ENCODE measurements at places on chromosomes 13 and 19. TPM values are rescaled to one million over a fixed set of nuclear protein-coding genes. Genes with fewer than 3 reads are reported as not detected.

DNA sequence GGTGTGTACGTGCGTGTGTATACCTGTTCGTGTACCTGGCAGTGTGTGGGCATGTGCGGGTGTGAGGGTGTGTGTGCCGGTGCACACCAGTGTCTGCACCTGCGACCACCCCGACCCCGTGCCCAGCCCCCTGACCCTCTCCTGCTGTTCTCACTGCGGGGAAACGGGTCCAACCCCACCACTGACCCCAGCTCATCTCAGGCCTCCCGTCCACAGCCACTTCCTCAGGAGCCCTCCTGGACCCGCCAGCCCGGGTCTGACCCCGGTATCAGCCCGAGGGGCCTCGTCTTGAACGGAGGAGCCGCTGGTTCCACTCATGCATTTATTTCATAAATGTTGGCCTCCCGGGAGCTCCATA is 23.8 kb upstream of the ONECUT3 start:
- DNase-seq: no peak

- DNase-seq: peak; percentile 34
Measured at GRCh38 chr13:74132776-74133656, 1.2 kb downstream of the KLF12 start.

- peak; percentile 97 for DNase-seq
Measured at GRCh38 chr19:17706750-17707181, 12.5 kb upstream of the MAP1S start.

DNA sequence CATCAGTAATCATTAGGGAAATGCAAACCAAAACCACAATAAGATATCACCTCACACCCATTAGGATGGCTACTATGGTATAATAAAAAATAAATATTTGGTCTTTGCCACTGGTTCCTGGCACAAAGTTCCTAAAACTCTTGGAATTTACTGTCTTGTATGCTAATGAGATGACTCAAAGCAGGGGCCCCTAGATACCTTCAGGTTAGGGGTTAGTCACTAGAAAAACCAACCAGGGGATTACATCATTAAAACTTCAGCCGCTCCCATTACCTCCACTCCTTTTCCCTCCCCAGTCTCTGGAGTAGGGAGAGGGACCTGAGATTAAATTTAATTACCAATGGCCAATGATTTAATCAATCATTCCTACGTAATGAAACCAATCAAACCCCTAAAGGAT is 49.6 kb downstream of the THSD1 start:
- DNase-seq: no peak

DNA sequence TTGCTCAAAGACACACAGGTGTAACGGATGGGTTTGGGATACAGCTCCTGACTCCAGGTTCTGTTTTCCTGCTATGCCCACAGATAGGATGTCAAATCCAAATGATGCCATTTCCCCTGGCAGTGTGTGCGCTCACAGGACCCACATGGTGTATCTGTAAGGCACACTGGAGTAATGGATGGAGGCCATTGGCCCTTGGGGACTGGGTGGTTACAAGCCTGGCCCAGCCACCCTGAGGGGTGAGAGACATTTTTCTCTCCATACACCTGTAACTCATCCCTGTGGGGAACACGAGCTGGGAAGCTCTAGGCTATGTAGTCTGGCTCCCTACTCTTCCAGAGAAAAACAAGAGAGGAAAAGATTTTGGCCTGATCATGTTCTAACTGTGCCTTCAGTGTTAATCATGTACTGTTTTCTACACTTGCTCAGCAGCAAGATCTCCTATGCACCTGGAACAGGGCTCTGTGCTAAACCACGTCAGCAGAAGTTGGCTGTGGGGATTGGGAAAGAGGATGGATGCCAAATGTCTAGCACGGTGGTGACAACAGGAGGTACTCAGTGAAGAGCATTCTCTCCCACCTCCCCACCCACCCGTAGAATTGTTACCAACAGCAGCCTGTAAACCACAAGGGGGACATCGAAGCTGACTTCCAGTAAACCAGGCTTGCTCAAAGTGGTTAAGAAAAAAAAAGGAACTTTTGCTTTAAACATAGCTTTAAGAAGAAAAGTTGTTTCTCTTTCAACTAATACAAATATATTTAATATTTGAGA is 237.0 kb downstream of the LACC1 start:
- DNase-seq: no peak

DNA sequence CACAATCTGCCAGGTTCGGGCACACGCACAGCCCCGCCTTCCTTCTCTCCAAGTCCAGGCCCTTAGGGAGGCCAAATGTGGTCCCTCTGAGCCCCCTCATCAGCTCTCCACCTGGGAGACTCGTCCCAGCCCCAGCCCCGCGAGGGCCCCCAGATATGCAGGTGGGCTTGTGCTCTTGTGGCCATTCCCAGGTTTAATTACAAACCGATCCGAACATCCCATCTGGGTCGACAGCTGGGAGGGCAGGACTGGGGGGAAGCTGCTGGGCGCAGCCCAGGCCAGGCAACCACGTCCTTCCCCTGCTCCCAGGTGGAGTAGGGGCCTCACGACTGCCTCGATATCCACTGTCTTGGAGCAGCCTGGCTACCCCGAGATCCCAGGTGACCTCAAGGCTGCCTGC is 7.5 kb upstream of the C2CD4C start:
- no peak for DNase-seq

- DNase-seq: peak; percentile 54
Measured at GRCh38 chr13:50393628-50394027, 378.4 kb downstream of the KCNRG start.

- DNase-seq: no peak
Measured at GRCh38 chr19:51075998-51076397, 6.7 kb downstream of the KLK14 start.

DNA sequence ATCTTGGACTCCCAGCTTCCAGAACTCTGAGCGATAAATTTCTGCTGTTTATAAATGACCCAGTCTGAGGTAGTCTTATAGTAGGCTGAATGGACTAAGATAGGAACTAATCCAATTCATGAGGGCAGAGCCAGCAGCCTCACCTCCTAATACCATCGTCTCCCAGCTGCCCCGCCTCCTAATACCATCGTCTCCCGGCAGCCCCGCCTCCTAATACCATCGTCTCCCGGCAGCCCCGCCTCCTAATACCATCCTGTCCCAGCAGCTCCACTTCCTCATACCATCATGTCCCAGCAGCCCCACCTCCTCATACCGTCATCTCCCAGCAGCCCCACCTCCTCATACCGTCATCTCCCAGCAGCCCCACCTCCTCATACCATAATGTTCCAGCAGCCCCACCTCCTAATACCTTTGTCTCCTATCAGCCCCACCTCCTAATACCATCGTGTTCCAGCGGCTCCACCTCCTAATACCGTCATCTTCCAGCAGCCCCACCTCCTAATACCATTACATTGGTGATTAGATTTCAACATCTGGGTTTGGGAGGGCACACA is 2.4 kb upstream of the ARGLU1 start:
- DNase-seq: peak; percentile 97

DNA sequence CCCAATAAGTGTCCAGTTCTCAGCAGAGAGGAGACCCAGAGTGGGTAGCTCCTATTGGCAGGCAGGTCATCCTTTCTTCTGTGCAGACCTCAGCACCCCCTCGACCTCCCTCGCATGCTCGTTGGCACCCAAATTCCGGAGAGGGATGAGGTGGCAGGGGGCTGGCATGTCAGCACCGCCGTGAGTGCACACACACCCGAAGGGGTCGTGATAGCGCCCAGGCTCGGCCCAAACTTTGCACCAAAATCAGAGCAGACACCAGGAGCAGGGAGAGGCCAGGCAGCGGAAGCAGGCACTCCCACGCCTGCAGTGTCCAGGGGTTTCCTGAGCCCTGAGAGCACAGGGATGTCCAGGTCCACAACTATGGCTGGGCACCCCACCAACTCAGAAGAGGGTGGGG is 1503.8 kb upstream of the PCDH20 start:
- DNase-seq: no peak

GRCh38 chr13:30038884-30039283 is 188.5 kb upstream of the UBL3 start:
- no peak for DNase-seq

DNA sequence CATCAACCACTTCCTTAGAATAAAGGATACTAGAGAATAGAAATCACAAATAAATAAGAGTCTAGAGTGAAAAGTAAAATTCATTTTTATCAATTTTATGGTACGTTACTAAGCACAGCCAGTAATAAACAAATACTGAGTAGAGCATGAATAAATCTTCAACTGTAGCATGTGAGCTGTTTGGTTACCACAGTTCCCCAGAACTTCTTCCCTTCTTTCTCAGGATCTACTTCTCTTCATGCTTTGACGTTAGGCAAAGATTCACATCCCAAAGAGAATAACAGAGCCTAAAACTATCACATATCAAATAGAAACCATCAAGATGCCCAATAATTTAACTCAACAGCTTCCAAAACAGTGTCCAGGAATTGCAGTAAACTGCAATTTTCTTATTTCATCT is 7.4 kb downstream of the RUBCNL start:
- no peak for DNase-seq

- no peak for DNase-seq
Measured at GRCh38 chr13:53778937-53779336, 750.3 kb downstream of the OLFM4 start.

GRCh38 chr19:13892870-13893269 is 13.0 kb downstream of the BRME1 start:
- no peak for DNase-seq

DNA sequence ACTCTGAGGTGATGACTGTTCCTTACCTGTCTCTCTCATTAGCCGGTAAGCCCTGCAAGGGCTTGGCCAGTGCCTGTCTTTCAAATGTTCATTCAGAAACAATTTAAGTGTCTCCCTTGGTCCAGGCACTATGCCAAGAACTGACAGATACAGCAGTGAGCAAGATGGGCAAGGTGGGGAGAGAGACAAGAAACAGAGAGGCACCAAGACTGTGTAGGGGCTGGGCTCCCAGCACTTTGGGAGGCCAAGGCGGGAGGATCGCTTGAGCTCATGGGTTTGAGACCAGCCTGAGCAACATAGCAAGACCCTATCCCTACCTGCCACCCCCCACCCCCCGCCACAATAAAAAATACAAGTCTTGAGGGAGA is 1.3 kb upstream of the CCNE1 start:
- DNase-seq: no peak

DNA sequence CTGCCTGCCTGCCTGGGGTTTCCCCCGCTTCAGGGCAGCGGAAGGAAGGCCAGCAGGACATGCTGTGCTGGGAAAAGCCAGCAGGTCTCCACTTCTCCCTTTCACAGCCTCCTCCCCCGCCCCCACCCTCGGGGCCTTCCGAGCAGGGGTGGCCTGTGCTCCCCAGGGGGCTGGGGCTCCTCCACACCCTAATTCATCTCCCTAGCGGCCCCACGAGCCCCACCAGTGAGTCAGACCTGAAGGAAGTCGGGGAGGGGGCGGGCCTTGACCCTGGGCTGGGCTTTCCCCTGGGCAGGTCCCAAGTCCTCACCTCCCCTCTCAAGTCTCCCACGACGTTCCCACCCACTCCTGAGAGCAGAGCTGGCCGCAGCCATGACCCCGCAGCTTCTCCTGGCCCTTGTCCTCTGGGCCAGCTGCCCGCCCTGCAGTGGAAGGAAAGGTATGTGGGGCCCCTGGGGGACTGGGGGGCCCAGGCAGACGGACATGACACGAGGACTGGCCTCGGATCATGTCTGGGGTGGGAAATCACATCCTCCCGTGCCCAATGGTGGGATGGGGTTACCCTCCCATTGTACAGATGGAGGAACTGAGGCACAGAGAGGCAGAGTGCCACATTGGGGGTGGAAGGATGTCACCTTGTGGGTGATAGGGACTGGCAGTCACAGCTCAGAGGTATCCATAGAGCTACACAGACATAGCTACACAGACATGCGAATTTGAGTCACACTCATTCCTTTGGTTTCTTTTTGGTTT is at the start of gene EBI3:
TSS of gene EBI3 (plus strand) at position 345 of the 753 bp plus-strand sequence. CDS start at position 373, 28 bp downstream.
- peak; percentile 54 for DNase-seq

GRCh38 chr13:33229446-33230177 is 55.9 kb downstream of the STARD13 start:
- DNase-seq: no peak

DNA sequence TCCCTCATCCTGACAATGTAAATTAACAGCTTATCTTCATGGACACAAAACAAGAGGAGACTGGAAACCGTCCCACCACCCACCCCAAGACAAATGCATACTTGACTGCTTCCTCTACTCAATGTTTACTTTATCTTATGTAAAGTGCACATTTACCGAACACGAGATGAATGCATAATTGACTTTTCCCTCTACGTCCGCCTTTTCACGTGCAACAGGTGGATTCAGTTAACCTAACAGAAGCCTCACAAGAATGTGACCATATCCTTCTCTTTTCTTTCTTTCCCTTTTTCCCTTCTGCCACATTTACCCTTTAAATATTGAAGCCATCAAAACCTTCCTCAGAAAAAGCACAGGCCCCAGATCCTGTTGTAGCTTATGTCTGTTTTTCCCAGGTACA is 468.0 kb downstream of the UQCRFS1 start:
- no peak for DNase-seq

DNA sequence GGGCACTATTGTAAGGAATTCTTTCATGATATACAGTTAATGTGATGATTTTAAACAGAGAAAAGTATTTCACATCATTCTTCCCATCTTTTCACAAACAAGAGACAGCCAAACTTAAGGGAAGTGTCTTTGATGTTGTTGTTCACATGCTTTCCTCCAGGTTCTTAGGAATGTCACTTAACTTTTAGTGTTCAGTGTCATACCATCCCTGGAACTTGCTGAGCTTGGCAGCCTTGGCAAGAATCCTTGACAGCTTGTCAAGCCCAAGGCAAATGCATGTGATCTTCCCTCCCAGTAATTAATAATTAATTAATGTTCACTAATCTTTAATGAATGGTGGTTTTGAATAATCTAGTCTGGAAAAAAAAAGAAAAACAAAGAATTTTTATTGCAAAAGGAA is 727.9 kb upstream of the PRR20A start:
- DNase-seq: no peak

GRCh38 chr19:46347985-46348384 is 1.1 kb downstream of the PPP5C start:
- DNase-seq: no peak

DNA sequence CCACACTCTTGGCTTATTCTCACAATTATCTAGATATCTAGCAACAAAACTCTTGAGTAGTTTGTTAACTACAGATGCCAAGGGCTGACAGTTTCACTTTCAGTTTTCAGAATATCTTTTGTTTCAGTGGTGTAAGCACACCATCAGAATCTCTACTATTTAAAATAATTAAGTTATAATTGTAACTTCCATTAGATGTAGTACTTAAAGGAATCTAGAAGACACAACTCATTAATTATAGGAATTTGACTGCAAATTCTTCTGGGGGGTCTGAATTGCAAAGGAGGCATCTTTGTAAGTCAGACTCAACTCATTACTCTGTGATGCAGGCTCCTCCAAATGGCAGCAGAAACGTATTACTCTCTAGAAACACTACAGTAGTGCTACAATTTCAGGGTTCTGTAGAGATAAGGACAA is 44.9 kb upstream of the USPL1 start:
- no peak for DNase-seq

SEMA6B gene
- 38.7 TPM for total RNA-seq

ZSCAN18 gene
- total RNA-seq: 35.4 TPM

CEACAM3 gene
- total RNA-seq: not detected

HIF3A gene
- 31.5 TPM for total RNA-seq

ZNF575 gene
- total RNA-seq: not detected

SLC5A5 gene
- 1.8 TPM for total RNA-seq

SLC25A15 gene
- 21.1 TPM for total RNA-seq

HIPK4 gene
- 0.15 TPM for total RNA-seq

LILRA2 gene
- not detected for total RNA-seq

LYPD5 gene
- 0.50 TPM for total RNA-seq

Measured in H9 (cell line).